Dermis blood vessel endothelial cell (primary cell): ENCODE measurements at places on chromosomes 16 and 17. TPM values are rescaled to one million over a fixed set of nuclear protein-coding genes. Genes with fewer than 3 reads are reported as not detected.

GRCh38 chr17:46911311-46911710, 11.6 kb upstream of the GOSR2 start:
- DNase-seq = no peak

GRCh38 chr17:31513731-31514427, 122.4 kb downstream of the RAB11FIP4 start:
- DNase-seq = no peak

GRCh38 chr17:41420134-41420533, 4.3 kb downstream of the KRT37 start:
- no peak for DNase-seq

DNA sequence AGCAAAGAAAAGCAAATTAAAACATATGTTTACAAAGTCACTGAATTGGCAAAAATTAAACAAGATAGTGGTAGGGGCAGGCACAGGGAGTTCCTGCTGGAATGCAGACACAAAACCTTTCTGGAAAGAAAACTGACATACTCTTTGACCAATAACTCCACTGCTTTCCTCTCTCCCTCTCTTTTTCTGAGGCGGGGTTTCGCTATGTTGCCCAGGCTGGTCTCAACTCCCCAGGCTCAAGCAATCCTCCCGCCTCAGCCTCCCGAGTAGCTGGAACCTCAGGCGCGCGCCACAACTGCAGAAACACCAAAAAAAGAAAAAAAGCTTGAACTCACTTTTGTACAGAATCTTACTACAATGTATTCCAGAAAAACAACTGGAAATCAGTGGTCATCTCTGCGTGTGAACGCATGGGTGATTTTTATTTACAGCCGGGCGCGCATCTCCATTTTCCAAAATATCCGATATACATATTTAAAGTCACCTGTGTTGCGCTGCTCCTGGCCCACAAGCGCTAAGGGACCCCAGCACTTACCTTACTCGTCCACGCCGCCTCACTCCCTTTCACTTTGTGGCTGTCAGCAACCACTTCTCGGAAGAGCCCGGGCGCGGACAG, 480 bp downstream of the TXNL4B start:
- DNase-seq = peak; percentile 64

Gene MT1G
- not detected in 2 replicates for total RNA-seq

Gene TVP23A
- not detected in 2 replicates for total RNA-seq

Gene AATK
- 4.0 and 4.1 TPM in 2 replicates for total RNA-seq

Gene ZNF469
- total RNA-seq = 0.79 and 1.0 TPM in 2 replicates

Gene CENPT
- 21.7 and 30.0 TPM in 2 replicates for total RNA-seq

Gene KRTAP9-2
- total RNA-seq = not detected in 2 replicates

Gene HOXB3
- total RNA-seq = 9.5 and 11.9 TPM in 2 replicates
